GM12864 (cell line): ENCODE measurements at places on chromosomes 1 and 21.
A peak's percentile ranks its signal among the peaks of the same experiment; 100 is the strongest.

DNA sequence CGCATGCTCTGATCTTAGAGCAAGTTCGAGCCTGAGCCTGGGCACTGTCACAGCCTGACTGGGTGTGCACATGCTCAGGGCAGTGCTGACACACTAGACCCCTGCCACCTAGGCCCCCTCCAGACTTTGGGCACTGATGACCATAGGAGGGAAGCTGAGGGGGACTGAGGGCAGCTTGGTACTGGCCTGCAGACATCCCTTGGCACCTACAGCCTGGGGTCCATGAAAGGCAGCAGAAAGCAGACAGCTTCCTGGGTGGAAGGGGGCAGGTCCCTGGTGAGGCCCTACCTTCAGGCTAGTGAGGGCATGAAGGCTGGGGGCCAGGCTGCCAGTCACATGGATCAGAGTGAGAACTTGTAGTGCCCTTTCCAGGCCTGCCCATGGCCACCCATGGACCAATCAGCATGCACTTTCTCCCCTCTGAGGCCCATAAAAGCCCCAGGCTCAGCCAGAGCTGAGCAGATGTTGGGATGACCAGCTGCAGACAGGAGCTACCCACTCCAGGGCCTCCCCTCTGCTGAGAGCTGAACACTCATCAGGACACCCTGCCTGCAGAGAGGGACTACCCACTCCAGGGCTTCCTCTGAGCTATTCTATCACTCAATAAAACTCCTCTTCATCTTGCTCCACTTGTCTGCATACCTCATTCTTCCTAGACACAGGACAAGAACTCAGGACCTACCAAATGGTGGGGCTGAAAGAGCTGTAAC lies 680.8 kb downstream of the MATN1 start:
- DNase-seq: no peak

- no peak for DNase-seq
Observed at GRCh38 chr1:57252597-57253294, 171.1 kb downstream of the DAB1 start.

DNA sequence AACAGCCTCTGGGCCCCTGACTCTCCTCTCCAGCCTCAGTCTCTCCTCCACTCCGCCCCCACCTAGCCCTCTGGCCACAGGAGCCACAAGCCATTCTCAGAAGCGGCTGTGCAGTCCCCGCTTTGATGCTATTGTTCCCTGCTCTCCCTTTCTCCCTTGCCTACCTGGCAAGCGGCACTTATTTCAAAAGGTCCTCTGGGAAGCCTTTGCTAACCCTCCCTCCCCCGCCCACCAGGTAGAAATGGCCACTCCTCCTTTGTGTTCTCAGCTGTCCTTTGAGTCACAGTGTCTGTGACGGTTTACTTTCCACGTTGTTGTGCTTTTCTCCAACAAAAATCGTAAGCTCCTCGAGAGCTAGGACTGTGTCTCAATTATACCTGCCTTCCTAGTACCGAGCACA lies 338.4 kb upstream of the PROX1 start:
- DNase-seq: no peak

DNA sequence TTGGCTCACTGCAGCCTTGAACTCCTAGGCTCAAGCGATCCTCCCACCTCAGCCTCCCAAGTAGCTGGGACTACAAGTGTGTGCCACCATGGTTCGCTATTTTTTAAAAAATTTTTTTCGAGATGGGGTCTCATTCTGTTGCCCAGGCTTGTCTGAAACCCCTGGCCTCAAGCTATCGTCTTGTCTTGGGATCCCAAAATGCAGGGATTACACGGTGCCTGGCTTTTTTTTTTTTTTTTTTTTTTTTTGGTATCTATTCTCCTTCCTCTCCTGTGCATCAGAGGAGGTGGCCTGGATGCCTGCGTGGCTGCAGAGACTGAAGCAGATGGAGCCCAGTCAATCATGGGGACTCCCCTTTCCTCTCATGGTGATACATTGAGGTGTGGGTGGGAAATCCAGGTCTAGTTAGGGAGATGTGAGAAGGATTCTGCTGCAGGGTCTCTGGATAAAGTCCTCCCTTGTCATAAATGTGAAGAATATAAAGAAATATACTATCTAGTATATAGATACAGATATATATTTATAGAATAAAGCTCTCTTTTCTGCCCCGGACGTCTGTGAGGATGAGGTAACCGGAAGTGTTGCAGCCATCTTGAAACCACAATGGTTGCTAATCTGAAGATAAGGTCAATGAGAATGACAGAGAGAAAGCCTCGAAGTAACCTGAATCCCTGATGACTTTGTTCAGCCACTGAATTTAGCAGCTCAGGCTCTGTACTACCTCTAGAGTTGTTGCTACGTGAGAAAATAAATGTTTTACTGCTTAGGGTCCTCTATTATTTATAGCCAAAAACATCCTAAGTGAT lies 19.5 kb upstream of the RGSL1 start:
- DNase-seq: peak; percentile 48

GRCh38 chr1:101088431-101088830 lies 62.8 kb upstream of the DPH5 start:
- DNase-seq: no peak

DNA sequence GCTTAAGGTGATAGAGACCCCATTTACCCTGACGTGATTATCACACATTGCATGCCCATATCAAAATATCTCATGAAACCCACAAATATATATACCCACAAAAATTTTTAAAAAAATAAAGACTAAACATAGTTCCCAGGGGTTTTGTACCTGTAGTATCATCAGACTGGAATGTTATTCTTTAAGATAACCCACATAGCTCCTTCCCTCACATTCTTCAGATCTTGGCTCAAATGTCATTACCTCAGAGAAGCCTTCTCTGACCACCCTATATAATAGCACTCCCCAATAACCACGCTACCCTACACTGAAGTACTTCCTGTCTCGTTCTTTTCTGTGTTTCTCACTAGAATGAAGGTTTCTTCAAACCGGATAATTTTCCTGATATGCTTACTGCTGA lies 138.3 kb upstream of the SNX7 start:
- no peak for DNase-seq

- DNase-seq: no peak
Observed at GRCh38 chr1:172742599-172743500, 83.9 kb downstream of the FASLG start.

GRCh38 chr1:157124855-157125254 lies 13.3 kb downstream of the ETV3 start:
- no peak for DNase-seq

DNA sequence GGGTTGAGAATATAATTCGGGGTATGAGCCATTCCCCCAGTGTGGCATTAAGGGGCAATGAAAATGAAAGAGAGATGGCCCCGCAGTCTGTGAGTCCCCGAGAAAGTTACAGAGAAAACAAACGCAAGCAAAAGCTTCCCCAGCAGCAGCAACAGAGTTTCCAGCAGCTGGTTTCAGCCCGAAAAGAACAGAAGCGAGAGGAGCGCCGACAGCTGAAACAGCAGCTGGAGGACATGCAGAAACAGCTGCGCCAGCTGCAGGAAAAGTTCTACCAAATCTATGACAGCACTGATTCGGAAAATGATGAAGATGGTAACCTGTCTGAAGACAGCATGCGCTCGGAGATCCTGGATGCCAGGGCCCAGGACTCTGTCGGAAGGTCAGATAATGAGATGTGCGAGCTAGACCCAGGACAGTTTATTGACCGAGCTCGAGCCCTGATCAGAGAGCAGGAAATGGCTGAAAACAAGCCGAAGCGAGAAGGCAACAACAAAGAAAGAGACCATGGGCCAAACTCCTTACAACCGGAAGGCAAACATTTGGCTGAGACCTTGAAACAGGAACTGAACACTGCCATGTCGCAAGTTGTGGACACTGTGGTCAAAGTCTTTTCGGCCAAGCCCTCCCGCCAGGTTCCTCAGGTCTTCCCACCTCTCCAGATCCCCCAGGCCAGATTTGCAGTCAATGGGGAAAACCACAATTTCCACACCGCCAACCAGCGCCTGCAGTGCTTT lies 9.4 kb downstream of the PROX1 start:
- DNase-seq: no peak

- DNase-seq: no peak
Observed at GRCh38 chr1:182515556-182515955, 65.6 kb downstream of the RGSL1 start.

DNA sequence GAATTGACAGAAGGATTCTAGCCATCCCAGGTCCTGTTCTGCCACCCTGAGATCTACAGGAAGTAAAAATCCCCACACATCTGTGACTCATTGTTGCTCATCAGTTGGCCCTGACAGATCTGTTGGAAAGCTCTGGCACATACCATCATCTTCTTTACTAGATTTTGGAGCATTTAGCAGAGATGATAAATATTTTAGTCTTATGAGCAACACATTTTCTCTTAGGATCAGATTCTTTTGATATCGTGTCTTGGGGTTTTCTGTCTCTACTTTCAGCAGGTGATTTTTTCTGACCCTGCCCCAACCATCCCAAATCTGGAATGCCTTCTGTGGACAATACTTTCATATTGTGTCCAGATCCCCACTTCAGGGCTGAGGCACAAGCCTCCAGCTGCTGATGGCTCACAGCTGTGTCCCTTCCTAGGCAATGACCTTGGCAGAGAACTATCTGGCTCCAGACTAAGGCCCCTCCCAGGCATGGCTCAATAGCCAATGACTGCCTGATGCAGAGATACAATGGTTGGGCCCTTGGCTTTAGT lies 102.8 kb downstream of the GDAP2 start:
- DNase-seq: peak; percentile 3

- no peak for DNase-seq
Observed at GRCh38 chr1:41259221-41259620, 17.1 kb upstream of the SCMH1 start.

- DNase-seq: no peak
Observed at GRCh38 chr1:57845041-57845440, 421.2 kb upstream of the DAB1 start.

DNA sequence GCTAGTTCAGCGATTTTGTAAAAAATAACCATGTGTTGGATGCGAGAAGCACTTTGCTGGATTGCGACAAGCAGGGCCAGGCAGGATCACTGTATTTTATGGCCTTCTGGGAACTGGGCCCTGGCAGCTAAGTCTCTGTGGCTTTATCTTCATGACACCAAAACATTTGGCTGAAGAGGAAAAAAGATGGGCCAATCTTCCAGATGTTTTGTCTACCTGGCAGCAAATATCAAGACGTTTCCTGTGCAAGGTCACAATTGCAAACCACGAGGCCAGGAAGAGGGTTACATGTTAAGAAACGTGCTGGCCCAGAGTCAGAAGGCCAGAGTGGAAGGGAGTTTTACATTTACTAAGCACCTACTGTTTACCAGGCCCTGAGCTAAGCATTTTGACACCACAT lies 22.1 kb downstream of the GRIK3 start:
- DNase-seq: no peak

DNA sequence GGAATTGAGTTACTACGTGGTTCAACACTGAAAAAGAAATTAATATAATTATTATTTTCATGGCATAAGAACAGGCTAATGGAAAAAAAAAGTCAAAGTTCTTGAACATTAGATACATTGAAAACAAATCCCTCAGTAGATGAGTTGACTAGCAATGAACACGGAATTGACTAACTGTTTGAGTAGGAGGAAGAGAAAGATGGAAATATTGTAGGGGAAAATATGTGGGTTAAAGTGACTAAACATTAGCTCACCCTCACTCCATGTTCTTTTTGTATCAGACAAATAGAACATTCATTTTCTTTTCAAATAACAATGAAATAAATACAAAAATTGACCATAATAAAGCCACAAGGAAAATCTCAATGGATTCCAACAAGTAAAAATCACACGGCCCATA lies 84.3 kb downstream of the KCNK2 start:
- no peak for DNase-seq

DNA sequence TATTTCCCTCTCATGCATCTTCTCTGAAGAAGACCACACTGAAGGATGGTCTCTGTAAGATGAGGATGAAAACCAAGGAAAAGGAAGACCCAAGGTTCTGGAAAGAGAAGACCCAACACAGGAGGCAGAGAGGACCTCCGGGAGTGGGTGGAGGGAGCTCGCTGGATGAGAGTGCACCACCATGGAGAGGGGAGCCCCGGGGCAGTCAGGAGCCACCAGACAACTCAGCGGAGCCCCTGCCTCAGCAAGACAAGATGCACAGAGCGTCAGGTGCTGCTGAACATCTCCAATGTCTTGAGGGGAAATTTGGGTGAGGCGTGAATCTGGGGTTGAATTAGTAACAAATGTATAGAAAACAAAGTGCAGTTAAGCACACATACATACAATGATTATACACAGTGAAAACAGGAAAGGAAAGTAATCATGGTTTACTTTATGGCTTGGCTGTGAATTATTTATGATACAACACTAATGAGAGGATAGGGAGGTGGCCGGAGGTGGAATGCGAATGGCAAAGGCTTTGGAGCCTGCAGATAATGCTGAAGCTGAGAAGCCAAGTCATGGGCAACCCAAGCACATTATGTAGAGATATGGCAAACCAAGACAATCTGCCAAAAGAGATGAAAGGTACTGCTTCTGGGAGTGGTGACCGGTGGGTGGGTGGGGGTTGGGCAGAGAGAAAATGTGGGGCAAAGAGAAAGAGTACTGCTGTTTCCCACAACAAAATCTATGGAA lies 80.4 kb upstream of the EDN2 start:
- no peak for DNase-seq
